Hypothalamus (tissue), 51 donors: ENCODE measurements at places on chromosomes 6 and 20.

GRCh38 chr6:129211626-129212025, 328.7 kb downstream of the LAMA2 start:
- no peak for DNase-seq

- DNase-seq, result no peak
These were observed 4.6 kb downstream of the AGPAT4 start for GRCh38 chr6:161269310-161269709.

DNA sequence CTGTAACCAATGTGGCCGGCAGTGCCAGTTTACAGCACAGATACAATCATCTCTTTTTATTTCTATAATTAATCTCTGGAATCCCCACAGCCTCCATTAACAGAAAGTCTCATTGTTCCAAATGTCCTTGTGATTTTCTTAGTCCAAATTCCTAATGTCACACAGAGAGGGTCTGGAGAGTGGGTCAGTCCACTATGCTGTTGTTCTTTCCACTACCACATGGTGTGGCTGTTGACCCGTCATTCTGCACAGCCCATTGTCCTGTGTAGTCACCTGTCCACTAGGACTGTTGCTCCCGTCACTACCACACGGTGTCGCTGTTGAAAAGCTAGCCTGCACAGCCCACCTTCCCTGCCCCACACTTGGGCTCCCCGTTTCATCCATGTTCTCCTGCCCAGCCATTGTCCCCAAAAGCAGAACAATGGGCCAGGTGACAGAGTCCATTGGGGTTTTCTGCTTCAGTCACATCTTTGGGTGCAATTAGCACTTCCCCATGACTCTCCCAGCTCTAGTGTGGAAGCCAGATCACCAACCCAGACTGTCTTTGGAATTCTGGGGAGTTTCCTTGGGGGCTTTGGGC, 8.6 kb upstream of the LBP start:
- DNase-seq, result peak; percentile 52

- DNase-seq, result no peak
These were observed 73.5 kb downstream of the CD24 start for GRCh38 chr6:106901062-106901461.

DNA sequence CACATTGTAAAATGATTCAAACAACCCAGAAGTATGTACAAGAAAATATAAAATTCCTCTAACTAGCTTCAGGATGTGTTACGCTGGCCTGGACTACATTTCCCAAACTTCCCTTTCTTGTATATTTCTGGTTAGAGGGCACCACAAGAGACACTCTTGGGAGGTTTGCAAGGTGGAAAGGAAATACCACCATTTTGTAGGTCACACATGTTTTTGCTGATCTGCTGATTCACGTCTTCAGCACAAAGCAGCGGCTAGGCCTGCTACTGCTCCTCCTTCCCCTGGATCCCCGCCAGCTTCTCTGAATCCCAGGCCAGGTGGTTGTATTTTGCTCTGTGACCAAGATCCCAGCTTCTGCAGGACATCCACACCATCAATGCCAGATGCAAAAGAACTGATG, 104.2 kb downstream of the AGPAT4 start:
- no peak for DNase-seq

- peak; percentile 65 for DNase-seq
These were observed 32.2 kb upstream of the ID1 start for GRCh38 chr20:31572701-31573554.

DNA sequence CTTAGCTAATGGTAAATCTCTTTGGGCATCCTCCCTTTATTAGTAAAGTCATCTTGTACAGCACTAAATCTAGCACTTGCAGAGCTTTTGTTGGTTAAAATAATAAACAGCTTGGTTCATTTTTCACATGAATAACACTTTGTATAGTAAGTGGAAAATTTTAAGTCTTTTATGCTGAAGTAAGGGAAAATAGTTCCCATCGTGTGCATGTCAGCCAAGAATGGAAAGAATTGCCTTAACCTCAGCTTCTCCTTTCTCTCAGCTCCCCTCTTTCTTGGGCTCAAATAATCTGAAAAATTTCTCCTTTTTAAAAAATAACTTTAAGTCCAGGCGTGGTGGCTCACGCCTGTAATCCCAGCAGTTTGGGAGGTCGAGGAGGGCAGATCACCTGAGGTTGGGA, 16.6 kb downstream of the SNRPC start:
- DNase-seq, result no peak

DNA sequence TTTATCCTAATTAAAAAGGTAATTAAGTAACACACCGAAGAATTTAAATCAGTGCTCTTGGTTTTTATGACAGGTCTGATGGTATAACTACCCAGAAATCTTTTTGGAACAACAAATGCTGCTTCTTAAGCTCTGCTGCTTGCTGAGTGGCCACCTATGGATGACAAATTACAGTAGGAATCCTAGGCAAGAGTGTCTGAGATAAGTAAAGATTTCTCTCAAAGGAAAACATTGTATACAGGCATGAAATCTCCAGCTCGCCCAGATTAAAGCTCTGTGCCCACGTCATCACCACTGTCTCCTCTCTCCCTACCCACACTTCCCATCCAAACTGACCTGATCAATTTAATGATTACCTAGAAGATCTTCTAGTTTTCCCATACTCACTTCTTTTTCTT, 1083.0 kb upstream of the MAP3K7 start:
- no peak for DNase-seq

GRCh38 chr6:85460154-85460920, 10.5 kb downstream of the NT5E start:
- DNase-seq, result no peak

DNA sequence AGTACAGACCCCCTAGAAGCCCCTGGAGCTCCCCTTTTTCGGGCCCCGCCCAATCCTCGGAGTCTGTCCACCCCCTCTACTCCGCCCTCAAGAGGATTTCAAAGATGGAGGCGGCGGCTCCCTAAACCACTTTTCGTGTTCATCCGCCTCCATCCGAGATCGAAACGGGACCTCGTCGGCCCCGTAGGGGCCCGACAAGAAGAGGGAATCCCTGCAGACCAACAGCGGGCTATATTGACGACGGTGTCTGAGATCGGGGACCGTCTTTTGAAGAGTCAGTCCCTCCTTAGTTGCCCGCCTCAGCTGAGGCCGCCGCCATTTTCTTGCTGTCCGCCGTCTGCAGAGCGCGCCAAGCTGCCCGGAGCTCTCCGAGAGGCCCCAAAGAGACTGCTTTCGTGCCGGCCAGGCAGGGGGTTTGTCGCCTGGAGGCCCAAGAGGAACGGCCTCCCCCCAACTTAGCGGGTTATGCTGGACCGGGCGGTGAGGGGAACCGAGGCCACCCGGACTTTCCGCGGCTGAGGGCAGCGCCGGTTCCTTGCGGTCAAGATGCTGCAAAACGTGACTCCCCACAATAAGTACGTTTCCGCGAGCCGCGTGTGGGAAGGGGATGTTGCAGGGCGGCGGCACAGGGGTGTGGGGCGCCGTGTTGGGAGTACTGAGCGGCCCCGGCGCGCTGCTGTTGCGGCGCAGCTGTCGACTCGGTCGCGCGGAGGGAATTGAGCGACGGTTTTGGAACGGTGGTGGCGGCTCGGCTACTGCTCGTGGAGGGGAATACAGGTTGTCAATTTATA, 4.2 kb downstream of the BRD2 start:
- DNase-seq, result no peak

DNA sequence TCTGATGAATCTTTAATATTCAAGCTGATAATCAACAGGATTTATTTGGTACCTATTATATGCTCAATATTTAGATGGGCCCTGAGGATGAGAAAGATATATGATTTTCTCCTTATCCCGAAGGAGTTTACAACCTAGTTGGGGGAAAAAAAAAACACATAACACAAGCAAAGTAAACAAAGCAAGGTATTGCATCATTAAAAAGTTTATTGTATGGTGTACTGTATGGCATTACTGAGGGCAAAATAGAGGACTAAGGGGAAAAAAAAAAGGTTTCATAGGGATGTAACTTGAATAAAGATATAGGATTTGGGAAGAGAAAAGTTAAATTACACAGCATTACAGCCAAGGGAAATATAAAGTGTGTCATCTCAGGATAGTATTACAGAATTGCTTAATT, 574.7 kb downstream of the TBC1D32 start:
- DNase-seq, result no peak

DNA sequence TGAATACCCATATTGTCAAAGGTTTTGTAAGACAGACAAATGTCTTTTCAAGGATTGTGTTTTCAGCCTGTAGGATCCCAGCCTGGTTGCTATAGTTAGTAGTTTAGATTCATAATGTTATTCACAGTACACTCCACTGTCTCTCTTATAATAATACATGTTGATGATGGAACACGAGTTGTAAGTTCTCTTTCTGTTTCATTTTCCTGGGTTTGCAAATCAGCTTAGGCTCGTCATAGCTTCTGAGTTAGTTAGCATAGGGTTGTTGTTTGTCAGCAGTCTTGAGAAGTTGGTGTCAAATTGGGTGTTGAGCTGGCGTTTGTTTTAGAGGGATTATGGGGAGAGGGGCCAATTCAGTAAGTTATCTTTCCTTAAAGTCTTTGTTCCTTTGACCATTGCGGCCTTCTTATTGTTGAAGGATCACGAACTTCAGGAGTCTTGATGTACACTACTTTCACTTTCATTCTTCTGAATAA, 45.8 kb downstream of the QKI start:
- DNase-seq, result no peak

DNA sequence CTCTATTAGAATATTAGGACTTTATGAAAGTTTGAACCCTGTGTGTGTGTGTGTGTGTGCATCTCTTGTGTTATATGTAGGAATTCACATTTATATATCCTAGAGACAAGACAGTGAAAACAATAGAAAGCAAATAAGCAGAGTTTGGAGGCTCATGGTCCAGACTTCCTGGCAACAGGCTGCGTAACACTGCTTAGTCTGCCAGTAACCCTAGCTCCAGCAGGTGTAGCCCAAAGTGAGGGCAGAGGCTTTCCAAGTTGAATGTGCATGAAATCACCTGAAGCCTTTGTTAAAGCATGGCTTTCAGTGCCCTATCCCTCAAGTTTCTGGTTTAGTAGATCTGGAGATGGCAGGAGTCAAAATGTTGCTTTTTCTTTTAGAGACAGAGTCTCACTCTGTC, 569.9 kb downstream of the KIF16B start:
- DNase-seq, result no peak
